SJCRH30 (cell line): ENCODE measurements at places on chromosomes 5 and 9.

GRCh38 chr9:92669527-92669889 is 423 bp downstream of the IPPK start:
- peak; percentile 44 for DNase-seq

DNA sequence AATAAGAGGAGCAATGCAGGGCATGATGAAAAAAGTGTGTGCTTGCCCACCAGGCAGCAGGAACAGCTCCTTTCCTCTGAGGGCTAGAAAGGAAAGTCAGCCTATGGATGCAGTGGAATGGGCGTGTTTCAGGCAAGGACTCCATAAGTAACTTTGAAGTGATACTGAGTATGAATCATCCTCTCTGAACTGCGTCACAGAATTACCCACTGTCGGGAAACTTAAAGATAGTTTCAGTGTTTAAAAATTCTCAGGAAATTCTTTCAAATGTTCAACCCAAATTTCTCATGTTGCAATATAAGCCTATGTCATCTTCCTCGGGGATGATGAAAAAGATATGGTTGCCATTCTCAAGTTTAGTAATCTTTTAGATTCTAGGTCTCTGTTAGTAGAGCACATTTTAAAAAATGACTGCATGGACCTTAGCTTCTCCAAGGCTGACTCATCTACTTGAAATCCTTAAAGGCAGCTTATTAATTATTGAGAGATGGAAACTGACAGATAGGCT is 27.7 kb downstream of the PTCD2 start:
- DNase-seq, result no peak

GRCh38 chr9:96236854-96237550 is 65.0 kb downstream of the HSD17B3 start:
- DNase-seq, result no peak

GRCh38 chr5:43305948-43306565 is 7.2 kb downstream of the HMGCS1 start:
- peak; percentile 76 for DNase-seq

DNA sequence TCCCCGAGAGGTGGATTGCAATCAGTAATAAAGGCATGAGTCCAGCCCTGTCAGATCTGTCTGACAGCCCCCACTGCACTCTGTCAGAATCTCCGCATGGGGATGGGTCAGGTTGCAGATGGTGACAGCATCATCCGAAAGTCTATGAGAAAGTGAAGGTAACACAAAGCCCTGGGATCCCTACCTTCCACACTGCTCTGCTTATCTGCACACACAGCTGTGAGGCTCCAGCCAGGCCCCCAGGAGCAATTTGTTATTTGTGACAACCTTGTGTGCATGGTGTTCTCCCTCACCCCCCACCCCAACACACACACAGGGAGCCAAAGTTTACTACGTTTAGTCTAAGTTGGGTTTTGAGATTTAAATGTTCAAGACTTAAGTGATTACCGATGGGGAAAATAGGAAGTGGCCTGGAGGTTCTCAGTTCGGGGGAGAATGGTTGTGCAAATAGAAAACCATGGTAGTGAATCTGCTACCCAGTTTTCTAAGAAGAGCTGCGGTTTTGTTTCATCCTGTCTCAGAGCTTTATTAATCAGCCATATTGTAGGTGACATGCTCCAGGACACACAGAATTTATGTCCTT is 92.7 kb downstream of the SV2C start:
- DNase-seq, result no peak

GRCh38 chr9:38715684-38716083 is 4.2 kb downstream of the FAM240B start:
- no peak for DNase-seq

- no peak for DNase-seq
These were observed 280.4 kb downstream of the FER start for GRCh38 chr5:109027983-109028607.

DNA sequence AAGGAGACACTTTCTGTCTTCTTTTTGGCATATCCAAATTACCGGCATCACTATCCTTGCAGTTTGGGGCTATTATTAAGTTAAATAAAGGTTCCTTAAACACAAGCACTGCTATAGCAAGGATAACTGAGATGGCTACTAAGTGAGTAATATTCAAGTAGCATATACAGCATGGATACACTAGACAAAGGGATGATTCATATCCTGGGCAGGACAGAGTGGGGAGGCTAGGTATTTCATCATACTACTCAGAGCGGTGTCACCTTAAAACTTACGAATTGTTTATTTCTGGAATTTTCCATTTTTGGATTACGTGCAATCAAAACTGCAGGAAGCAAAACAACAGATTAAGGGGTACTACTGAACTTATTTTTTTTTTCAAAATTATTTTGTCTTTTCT is 54.1 kb downstream of the FER start:
- no peak for DNase-seq

GRCh38 chr9:3868012-3868411 is 342.2 kb upstream of the RFX3 start:
- no peak for DNase-seq

- no peak for DNase-seq
These were observed 173.0 kb upstream of the TBC1D2 start for GRCh38 chr9:98428454-98428853.

- no peak for DNase-seq
These were observed 69.6 kb downstream of the MAN2A1 start for GRCh38 chr5:109759306-109759705.

GRCh38 chr5:76735762-76736545 is 20.0 kb downstream of the F2R start:
- DNase-seq, result no peak

GRCh38 chr5:28779161-28779754 is 1740.9 kb upstream of the CDH9 start:
- no peak for DNase-seq

GRCh38 chr5:90897618-90898017 is 339.0 kb downstream of the ADGRV1 start:
- DNase-seq, result no peak

DNA sequence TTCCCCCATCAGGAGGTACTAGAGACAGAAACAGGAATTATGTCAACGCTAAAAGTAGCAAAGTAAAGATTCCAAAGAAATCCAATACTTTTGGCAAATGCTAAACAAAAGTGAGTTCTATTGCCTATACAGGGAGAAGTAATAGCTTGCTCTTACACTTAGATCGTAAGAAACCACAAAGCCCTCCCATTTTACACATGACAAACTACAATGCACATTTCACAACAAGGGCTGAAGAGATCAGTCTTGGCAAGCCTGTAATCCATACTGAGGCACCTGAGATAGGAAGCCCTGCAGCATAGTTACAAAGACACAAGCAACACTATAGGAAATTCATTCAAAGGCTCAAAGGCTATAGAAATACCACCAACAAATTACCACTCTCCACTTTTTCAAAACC is 7.7 kb downstream of the HNRNPK start:
- no peak for DNase-seq

- DNase-seq, result no peak
These were observed 120.5 kb upstream of the NEK6 start for GRCh38 chr9:124137009-124137943.

DNA sequence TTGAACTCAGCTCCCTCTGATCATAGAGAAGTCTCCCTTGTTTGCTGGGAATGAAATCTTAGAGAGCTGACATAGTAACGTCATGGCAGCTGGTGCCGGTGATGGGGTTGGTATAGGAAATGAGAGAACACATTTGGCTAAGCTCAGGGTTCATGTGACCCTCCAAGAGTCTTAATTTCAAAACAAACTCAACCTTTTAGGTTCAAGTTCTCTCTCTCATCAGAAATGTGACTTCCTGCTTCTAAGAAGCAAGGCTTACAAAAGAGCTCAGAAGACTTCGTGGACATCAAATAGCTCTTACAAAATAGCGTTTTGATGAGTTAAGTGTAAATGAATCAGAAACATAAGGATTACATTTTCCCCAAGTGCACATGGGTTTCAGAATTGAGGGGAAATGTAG is 97.3 kb downstream of the PAPPA start:
- DNase-seq, result no peak

GRCh38 chr5:39225405-39226099 is 6.2 kb upstream of the FYB1 start:
- no peak for DNase-seq

- no peak for DNase-seq
These were observed 12.5 kb downstream of the SEC61B start for GRCh38 chr9:99234618-99235017.

DNA sequence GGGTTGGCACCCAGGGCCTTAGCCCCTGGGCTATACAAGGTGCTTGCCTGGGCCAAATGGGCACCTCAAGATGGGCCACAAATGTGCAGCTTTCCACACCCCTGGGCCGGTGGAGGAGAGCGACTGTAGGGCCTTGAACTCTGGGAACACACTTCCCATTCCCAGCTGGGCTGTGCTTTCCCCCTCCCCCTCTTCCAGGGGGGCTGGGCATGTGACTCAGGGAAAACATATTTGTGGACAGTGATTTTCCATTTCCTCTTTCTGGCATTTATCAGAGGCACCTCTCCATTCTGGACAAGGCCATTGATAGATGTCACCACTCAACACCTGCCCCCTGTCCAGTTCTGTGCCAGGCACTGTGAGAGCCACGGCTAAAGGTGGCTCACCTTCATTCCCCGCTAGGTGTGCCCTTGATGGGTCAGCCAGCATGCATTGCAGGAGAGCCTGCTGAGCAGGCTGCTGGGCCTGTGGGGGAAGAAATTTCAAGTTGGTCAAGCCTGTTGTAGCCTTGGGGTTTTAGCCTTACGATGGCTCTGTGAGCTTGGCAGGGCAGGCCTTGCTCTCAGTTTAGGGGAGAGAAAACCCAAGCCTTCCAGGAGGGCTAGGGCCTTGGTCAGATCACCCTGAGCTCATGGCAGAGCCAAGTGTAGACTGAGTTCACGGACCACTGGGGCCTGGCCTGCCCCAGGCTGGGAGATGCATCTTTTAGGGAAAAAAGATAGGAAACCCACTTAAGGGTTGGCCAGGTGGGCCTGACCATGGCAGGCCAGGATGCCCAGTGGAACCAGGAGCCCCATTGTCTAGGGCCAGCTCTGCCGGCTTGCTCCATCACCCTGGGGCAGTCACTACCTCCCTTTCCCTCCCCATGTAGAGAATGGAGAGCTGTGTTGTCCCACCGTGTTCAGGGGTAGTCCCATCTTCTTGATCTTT is 113.9 kb downstream of the DAB2IP start:
- DNase-seq, result no peak
